HCT116 (cell line): ENCODE measurements at places on chromosomes 13 and 19.

- DNase-seq: no peak
Observed at GRCh38 chr19:48170817-48171347, 402 bp downstream of the ZSWIM9 start.

- no peak for DNase-seq
Observed at GRCh38 chr13:21320642-21321034, 138.5 kb downstream of the ZDHHC20 start.

DNA sequence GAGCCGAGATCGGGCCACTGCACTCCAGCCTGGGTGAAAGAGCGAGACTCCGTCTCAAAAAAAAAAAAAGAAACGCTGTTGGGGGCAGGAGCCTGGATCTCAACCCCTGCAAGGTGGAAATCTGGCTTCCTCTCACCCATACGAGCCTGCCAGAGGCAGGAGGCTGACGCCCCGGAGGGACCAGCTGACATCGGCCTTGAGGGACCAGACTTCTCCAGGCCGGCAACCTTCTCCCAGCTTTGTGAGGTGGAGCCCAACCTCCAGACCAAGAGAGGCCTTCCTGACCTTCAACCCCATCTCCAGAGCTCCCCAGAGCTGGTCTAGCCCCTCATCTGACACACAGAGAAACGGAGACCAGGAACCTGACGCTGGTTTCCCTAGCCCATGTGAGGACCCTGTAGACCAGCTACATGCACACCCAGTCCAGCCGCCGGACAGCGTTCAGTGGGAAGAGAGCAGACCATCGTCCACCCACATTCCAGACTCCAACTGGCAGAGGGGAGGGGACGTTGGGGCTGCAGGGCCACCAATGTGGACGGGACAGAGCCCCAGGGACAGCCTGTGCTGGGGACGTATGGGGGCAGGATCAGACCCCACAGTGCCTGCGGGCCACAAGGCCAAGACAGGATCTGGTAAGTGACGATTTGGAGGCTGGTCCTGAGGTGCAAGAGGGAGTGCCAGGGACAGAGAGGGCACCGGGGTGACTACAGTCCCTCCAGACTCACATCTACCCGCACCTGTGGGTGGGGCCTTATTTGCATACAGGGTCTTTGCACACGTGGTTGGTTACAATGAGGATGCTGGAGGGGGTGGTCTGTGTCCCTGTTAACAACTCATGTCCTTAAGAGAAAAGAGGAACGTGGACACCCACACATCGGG is 11.4 kb downstream of the SBNO2 start:
- DNase-seq: no peak

GRCh38 chr13:28392896-28393505 is 101.9 kb downstream of the FLT1 start:
- DNase-seq: no peak

DNA sequence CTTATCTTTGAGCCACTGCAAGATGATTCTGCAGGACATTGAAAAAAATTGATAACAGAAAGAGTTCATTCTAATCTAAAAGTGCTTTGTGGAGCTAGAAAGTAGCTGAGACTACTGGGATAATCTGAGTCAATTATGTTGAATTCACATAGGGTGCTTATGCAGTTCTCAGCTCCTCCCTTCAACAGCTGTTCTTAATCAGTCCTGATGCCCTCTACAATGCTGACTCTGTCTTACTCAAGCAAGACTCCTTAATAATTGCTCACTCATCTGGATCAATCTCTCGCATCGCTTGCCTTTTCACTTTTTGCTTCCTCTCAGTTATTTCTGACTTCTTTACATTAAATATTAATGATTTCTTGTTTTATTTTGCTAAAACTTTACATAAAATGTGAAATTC is 182.1 kb downstream of the PCDH17 start:
- no peak for DNase-seq
